Cerebellar cortex (tissue), 1 donor: ENCODE measurements at places on chromosomes 2 and 18.

DNA sequence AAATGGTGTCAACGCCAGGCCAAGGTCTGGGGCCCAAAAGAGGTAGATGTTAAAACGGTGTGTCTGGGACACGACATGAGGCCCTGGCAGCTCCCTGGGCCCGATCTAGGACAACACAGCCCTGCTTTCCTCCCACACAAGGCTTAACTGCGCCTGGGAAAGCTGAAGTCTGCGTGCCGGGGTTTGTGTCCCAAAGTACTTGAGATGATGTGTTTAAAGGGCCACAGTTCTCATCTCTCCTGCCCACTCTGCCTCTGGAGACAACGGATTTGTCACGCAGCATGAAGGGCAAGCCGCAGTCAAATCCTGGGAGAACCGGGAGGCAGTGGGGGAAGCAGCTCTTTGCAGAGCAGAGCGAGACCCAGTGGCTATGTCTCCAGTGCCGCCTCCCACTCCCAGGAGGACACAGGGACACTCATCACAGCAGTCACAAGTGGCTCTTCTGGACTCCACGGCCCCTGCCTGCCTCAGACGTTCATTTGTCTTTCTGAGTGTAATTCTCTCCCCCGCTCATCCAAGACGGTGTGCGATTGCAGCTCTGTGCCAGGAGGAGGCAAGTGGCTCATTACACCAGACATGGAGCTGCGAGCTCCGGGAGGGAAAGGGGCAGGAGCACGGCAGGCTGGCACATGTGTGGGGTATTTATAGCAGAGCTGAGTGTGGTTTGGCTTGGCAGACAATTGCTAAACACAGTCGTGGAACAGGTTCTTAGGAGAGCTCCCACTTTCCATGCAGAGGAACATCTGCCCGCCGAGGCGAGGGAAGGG is 57.7 kb upstream of the SEMA4C start:
- DNase-seq = peak; percentile 44

- DNase-seq = no peak
These were observed 1102.6 kb upstream of the PIK3C3 start for GRCh38 chr18:40852406-40852805.

- DNase-seq = no peak
These were observed 5.0 kb downstream of the CAB39 start for GRCh38 chr2:230717600-230717999.

GRCh38 chr2:234542742-234543141 is 45.9 kb upstream of the ARL4C start:
- no peak for DNase-seq

DNA sequence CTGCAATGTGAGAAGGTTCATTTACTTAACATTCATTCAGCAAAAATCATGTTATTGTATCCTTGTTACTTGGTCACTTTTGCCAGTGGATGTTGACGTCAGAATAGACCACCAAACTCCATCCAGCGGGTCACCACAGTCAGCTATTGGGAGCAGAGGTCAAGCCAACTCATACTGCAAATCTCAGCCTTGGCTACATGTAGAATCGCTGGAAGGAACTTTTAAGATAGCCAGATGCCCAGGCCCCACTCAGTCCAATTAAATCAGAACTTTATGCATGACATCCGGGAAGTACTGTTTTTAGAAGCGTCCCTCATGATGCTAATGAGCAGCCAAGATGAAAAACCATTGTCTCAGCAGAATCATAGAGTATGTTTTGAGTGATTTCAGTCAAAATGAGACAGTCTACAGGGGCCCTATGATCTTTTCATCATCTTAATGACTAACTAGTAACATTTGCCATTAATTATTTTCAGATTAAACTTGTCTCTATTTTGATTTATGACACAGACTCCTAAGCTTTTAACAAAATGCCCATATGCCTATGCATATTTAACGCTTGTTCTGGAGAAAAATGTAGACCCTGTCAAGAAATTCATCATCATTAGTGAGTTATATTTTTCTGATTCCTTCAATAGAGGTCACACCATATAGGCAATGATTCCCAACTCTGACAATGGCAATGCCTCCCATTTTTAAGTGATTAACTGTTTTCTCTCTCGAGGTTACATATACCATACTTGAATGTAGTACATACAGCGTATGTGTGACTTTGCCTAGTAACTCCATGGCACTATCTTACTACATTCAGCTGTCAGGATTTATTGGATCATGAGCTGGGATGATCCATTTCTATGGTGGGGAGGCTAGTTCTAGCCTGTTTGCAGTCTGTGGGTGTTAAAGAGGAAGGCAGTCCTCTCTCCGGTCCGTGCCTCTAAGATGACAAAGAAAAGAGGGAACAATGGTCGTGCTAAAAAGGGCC is 63.7 kb upstream of the CCBE1 start:
- no peak for DNase-seq

DNA sequence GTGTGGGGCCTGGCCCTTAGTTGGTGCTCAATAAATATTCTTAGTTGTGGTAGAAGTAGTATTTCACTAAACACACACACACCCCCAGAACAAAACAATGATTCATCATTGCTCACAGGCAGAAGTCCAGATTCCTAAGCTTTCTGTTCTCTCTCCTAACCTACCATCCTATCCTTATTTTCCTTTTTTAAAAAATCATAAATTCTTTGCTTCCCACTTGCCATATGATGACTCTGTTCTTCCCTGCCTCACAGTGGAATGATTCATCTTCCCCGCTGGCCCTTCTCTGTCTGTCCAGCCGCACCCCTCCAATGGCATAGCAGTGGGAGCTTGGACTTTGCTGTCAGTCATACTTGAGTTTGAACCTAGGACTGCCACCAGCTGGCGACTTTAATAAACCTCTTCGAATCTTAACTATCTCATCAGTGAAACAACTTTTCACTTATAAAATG is 5.2 kb downstream of the EML6 start:
- no peak for DNase-seq

DNA sequence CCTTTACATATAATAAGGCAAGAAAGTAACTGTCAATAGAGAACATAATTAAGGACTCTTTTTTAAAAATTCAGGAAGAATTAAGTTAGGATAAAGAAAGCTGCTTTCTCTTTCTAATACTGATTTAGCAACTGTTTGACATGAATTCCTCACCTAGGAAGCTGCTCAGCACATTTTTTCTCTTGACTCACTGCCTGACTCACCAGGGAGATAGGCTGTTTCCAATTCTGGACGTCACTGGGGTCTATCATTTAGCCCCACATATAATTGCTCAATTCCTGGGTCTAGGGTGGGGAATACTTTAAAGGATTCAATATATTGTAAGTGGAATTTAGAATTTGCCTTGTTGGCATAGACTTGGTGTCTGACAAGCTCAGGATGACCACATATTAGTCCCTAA is 50.8 kb upstream of the UGP2 start:
- DNase-seq = no peak

DNA sequence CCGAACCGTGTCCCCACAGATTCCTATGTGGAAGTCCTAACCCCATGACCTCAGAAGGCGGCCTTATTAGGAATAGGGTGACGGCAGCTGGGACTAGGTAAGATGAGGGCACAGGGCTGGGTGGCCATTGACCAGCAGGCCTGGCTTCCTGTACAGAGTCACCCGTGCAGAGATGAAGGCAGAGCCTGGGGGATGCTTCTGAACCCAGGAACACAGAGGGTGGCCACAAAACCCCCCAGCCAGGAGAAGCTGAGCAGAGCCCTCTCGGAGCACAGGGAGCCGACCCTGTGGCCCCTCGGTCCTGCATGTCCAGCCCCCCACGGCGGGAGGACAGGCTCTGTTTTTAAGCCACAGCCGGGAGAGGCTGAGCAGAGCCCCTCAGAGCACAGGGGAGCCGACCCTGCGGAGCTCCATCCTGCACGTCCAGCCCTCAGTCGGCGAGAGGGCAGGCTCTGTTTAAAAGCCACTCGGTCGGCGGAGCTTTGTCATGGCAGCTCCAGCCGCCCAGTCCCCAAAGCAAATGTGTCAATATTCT is 2.7 kb downstream of the PDCD1 start:
- DNase-seq = no peak

DNA sequence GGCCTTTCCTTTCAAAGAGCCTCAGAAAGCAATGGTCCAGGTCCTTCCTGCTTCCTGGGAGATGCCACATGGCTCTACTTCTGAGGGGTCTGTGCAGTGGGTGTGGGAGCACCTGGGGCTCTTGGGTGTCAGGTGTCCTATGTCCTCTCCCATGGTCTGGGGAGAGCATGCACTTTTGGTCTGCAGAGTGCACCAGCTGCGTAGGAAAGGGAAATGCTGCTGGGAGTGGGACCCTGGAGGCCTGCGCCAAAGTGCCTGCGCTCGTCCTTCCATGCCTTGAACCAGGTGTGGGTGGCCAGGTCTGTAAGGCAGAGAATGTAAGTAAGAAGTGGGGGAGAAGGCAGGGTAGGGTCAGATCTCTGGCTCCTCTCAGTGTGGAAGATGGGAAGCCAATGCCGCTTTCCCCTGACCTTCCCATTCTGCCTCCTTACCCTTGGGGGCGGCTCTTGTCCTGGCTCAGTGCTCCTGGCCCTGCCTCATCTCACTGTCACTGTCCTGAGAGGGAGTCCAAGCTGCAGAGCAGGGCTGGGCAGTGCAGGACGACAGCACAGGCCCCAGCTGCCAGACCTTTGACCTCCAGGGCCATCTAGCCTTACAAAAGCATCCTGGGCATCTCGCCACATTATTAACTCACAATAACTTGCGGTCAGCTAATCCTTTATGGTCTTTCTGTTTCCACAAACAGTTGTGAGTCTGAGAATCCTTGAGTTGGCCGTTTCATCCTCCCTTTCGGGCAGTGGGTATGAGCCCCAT is 6.6 kb upstream of the PROM2 start:
- no peak for DNase-seq

GRCh38 chr2:156517419-156517818 is 81.2 kb downstream of the GPD2 start:
- DNase-seq = no peak

GRCh38 chr2:42843611-42844010 is 51.2 kb upstream of the HAAO start:
- no peak for DNase-seq

DNA sequence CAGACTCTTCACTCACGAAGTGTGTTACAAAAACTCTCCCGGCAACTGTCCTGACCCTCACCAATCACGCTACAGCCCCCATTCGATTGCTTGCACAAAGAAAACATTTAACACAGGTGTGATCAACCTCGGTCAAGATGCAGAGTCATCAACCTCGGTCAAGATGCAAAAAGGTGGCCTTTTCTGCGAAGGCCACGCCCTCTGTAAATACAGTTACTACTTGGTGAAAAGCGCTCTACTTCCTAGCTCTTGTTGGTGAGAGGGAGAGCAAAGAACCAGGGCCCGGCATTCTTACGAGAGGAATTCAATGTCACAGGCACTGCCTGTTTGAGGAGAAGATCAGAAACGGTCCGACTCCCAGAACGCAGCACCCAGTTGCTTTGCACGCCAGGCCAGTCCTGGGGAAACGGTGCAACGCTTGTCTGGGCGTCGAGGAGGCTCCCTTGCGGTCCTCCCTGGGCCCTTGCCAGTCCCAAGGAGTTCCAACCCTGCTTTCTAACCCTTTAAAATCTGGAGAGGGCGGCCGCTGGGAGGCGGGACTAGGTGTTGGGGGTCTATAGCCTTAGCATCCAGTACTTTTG is 1.9 kb downstream of the PIEZO2 start:
- no peak for DNase-seq

DNA sequence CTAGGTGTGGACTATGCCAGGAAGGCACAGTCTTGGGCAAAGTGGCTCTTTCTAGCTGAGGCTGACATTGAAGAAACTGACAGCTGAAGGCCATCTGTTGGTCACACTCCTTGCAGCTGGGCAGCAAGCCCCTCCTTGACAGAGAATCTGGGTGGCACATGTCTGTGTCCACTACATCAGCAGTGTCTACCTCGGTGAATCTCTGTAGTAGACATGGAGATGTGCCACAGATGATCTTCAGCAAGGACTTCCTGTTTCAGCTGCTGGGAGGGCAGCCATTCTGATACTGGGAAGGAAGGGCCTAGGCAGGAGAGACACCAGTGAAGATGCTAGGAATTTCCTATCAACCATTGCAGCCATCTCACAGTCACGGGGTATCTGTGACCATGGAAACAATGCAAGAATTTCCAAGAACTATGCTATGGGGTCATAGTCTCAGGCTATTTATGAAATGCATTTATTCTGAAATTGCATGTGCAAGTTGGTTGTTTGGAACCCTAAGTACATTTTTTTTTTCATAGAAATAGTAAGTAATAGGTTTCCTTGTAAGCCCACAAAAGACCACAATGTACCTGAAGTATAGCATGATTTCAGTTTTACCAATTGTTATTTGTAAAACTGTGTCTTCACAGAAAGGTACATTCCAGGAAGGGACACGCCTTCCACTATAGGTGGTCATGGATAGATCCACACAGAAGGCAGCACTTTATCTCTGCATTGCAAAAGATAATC is 63.8 kb upstream of the DARS1 start:
- DNase-seq = no peak

- no peak for DNase-seq
These were observed 143.4 kb upstream of the STK17B start for GRCh38 chr2:196314780-196315179.

GRCh38 chr2:202555356-202555755 is 79.4 kb upstream of the FAM117B start:
- DNase-seq = no peak

DNA sequence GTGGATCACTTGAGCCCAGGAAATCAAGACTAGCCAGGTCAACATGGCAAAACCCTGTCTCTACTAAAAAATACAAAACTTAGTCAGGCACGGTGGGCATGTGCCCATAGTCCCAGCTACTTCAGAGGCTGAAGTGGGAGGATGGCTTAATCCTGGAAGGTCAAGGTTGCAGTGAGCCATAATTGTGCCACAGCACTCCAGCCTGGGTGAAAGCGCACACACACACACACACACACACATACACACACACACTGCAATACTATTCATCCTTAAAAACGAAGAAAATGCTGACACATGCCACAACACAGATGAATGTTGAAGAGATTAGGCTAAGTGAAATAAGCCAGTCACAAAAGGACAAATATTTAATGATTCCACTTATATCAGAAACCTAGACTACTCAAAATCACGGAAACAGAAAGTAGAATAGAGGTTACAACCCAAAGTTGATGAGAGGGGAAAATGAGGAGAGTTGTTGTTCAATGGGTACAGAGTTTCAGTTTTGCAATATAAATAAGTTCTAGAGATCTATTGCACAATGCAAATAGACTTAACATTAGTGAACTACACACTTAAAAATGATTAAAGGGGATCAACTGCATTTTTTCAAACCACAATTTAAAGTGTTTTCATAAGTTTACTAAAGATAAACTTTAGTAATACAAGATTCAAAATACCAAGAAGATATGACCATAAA is 114.5 kb downstream of the USP34 start:
- no peak for DNase-seq

GRCh38 chr2:227397562-227397961 is 9.8 kb upstream of the SCYGR1 start:
- DNase-seq = no peak

GRCh38 chr2:120793682-120794403 is 58.2 kb downstream of the GLI2 start:
- no peak for DNase-seq

- DNase-seq = peak; percentile 8
These were observed 70.3 kb downstream of the VWC2L start for GRCh38 chr2:214481204-214481603.

DNA sequence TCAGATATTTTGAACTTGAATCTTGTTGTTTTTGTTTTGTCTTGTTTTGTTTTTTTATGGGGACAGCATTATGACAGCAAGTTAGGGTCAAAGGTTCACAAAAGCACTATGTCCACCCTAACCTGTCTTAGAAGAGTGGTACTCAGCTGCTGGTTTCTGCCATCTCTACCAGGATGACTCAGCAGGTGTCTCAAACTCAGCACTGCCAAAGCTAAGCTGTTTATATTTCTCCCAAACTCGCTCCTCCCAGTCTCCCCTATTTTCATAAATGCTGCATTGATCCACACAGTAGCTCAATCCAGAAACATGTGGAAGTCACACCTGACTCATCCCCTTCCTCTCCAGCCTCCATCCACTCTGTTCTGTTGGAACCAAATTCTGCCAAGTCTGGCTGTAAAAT is 134.9 kb downstream of the ZBTB7C start:
- DNase-seq = no peak
